ENCODE measurements at places on chromosomes 13 and 19. TPM values are rescaled to one million over a fixed set of nuclear protein-coding genes. Genes with fewer than 3 reads are reported as not detected.

- DNase-seq: peak; percentile 77
These were observed 18.8 kb downstream of the C1QTNF9 start for GRCh38 chr13:24328145-24328544.

The ZNF579 gene
- 7.3 TPM for total RNA-seq

The OR7D2 gene
- total RNA-seq: not detected

- no peak for DNase-seq
These were observed 309.1 kb upstream of the SLITRK6 start for GRCh38 chr13:86108334-86108733.

- no peak for DNase-seq
These were observed 13.1 kb downstream of the COMP start for GRCh38 chr19:18778076-18778389.

- DNase-seq: peak; percentile 56
These were observed 7.6 kb upstream of the MLLT1 start for GRCh38 chr19:6287269-6287885.

The TNFSF9 gene
- 6.7 TPM for total RNA-seq

DNA sequence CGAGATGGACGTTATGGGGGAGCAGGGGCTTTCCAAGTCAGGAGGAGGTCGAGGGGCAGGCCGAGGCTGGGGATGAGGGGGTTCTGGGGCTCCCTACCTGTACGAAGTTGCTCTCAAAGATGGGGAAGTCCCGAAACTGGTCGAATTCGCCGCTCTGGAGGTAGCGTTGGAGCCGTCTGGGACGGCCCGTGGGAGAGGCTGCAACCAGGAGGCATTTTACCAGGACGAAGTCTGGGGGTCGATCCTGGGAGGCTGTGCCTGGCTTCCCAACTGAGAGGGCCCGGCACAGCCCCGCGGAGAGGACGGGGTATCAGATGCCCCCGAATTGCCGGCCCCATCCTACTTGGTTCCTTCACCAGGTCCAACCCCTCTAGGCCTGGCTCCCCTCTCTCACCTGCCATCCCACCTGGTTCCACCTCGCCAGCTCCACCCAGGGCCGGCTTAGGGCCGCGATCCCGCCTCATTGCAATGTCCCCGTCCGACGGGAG lies 527 bp upstream of the EMC10 start:
- DNase-seq: no peak

The APOC1 gene
- 656 TPM for total RNA-seq

DNA sequence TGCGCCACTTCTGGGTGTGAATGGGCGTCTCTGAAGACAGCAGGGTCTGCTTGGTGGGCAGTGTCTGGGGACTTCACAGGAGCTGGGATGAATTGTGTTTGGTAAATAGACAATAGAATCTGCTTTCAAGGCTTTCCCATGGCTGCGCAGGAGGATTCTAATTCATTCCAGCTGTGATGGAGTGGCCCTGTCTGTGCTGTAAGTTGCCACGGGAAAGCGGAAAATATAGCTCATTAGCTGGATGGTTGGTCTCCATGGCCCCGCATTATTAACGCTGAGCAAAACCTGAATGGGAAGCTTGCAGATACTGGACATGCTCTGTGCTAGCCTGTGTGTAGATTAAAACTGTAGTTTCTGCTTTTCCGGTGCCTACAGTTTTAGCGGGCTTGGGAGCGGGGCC lies 15.6 kb upstream of the C1QTNF9 start:
- DNase-seq: no peak

- no peak for DNase-seq
These were observed 1538.2 kb downstream of the UQCRFS1 start for GRCh38 chr19:27674701-27675100.

DNA sequence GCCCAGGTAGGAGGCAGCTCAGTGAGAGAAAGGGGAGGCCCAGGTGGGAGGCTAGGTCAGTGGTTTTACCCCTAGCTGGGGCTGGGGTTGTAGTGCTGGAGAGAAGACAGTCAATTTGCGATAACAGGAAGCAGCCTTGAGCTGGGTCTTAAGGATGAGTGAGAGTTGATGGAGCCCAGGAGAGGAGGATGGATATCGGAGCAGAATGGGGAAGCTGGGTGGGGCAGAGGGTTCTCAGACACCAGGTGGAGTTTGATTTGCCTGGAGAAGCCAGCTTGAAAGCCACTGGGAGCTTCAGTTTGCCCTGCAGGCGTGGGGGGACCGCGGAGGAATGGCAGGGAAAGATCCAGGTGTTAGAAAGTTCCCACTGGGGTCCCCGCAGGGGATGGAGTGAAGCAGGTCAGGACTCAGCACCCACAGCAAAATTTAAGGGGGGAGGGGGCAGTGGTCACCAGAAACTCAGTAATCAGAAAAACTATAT lies 836 bp upstream of the CDC42EP5 start:
- no peak for DNase-seq

DNA sequence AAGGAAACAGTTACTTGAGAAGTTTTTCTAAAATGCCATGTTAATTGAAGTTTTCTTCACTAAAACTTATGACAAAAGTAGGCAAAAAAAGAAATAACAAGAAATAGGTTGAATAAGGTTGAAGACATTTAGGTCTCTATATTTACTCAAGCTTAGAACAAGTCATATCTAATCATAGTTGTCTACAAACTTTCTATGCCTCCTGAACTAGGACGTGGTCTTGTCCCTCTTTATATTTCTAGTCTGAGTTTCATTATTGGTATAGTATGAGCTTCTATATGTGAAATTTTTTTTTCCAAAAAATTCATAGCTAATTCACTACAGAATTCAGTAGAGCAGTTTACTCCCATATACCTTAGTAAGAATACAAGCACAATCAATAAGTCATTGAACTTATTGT lies 836.4 kb downstream of the SLITRK6 start:
- DNase-seq: no peak

- DNase-seq: no peak
These were observed 137.0 kb downstream of the FLT1 start for GRCh38 chr13:28357911-28358433.

GRCh38 chr19:1001538-1002166 lies 1.4 kb downstream of the GRIN3B start:
- DNase-seq: peak; percentile 95

DNA sequence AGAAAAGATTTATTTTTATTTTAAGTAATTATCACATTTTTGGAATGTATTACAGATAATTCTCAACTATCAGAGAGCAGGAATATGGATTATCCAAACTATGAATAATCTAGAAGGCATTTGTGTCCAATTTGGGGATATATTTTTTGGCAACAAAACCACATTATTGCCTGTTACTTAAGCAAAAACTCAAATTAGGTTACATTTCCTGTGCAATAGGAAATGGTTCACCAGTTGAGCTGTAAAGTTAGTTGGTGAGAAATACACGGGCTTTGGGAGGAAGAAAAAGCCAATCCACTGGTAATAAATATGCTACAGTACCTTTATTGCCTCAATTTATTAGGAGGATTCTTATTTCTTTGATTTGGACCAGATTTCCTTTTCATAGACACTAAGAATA lies 1075.2 kb downstream of the PCDH9 start:
- no peak for DNase-seq

GRCh38 chr13:44989941-44990340 lies 603 bp downstream of the GPALPP1 start:
- DNase-seq: no peak

The IGFL2 gene
- not detected for total RNA-seq

GRCh38 chr19:44847144-44848035 lies 1.3 kb downstream of the NECTIN2 start:
- peak; percentile 93 for DNase-seq

The HNRNPL gene
- 274 TPM for total RNA-seq

The ZNF560 gene
- total RNA-seq: not detected

GRCh38 chr19:16018801-16019551 lies 57.3 kb upstream of the TPM4 start:
- no peak for DNase-seq

The PROZ gene
- total RNA-seq: not detected

GRCh38 chr13:20431687-20432384 lies 93.8 kb downstream of the CRYL1 start:
- no peak for DNase-seq

GRCh38 chr13:62320129-62321108 lies 904.8 kb upstream of the PCDH20 start:
- DNase-seq: no peak

DNA sequence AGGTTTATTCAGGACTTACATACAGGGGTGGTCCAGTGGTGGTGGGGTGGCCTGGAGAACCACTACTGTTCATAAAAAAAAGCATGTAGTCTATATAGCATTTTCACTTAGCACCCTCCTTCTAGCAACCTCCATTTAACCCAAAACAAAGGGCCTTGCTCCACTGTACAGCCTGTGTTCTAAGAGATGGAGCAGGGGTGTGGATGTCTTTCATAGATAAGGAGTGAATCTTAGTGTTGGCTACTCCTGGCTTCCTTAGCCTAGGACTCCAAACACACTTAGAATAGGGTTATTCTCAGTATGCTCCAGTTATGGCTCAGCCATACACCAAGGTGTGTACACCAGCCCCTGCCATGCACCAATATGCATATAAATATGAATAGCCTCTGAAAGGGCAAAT lies 95.2 kb downstream of the ELF1 start:
- no peak for DNase-seq

DNA sequence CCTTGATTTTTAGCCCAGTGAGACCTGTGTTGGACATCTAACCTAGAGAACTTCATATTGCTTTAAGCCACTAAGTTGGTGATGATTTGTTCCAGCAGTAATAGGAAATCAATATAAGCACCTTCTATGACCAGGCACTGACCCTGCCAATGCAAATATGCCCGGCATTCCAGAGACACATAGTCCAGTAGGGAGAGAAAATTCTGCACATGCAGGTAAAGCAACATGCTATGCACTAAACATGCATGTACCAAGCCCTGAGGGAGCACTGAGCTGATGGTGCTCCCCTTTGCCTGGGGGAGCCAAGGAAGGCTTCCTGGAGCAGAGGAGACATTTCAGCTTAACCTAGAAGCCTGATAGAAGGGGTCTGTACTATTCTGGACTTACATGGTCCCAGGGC lies 40.4 kb upstream of the C13orf42 start:
- DNase-seq: no peak

- no peak for DNase-seq
These were observed 102.9 kb downstream of the TEX26 start for GRCh38 chr13:31035185-31035965.

DNA sequence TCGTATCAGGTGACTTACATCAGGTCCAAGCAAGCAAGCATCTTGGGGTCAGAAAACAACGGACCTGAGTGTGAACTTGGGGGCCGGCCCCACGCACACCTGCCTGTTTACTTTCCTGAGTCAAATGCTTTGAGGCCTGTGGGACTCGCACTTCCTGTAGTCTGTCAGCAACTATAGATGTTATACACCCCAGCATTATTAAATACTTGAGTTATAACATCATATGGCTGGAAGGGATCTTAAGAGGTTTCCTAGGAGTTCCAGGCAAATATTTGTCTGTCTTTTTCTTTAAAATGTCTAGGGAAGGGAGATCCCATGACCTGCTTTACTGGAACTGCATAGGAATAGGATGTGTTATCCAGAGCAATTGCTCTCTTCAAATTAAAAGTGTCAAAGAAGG lies 280.6 kb downstream of the SHISA2 start:
- no peak for DNase-seq
